SK-MEL-5 (cell line): ENCODE measurements at places on chromosomes 4 and X. TPM values are rescaled to one million over a fixed set of nuclear protein-coding genes. Genes with fewer than 3 reads are reported as not detected.

The SPP1 gene
- 1,280 and 1,422 TPM in 2 replicates for total RNA-seq

The CLNK gene
- total RNA-seq, result not detected in 2 replicates

The FGB gene
- not detected in 2 replicates for total RNA-seq

The PPP1R2C gene
- total RNA-seq, result not detected in 2 replicates

The HTN3 gene
- total RNA-seq, result 42.2 and 49.0 TPM in 2 replicates

The GPRASP1 gene
- 0.48 and 0.83 TPM in 2 replicates for total RNA-seq

The PAGE5 gene
- total RNA-seq, result 18.9 and 23.7 TPM in 2 replicates

The FAT4 gene
- total RNA-seq, result 0.11 and 1.0 TPM in 2 replicates

The ZC4H2 gene
- total RNA-seq, result 3.1 and 4.4 TPM in 2 replicates

The GAGE1 gene
- 63.9 and 67.5 TPM in 2 replicates for total RNA-seq

The CYP2U1 gene
- 8.6 and 9.5 TPM in 2 replicates for total RNA-seq

The UGT2B10 gene
- total RNA-seq, result not detected in 2 replicates

The RRH gene
- total RNA-seq, result not detected in 2 replicates

The ARAP2 gene
- total RNA-seq, result 8.3 and 14.4 TPM in 2 replicates

The ZCCHC12 gene
- total RNA-seq, result not detected in 2 replicates

The CRMP1 gene
- 0.72 and 0.85 TPM in 2 replicates for total RNA-seq

The DBET gene
- not detected in 2 replicates for total RNA-seq
